ENCODE measurements at places on chromosomes 7 and 10.

GRCh38 chr10:75101416-75102251, 9.8 kb upstream of the SAMD8 start:
- no peaks in the 10 kb centered on the region for H3K36me3 ChIP-seq
- no peak for DNase-seq
- no peak overlapping the region for H3K4me3 ChIP-seq
- H3K27me3 ChIP-seq, result no peaks in the 10 kb centered on the region

- no peak for DNase-seq
- H3K4me1 ChIP-seq, result no peaks in the 10 kb centered on the region
- H3K27ac ChIP-seq, result no peak overlapping the region
These were observed 546.0 kb upstream of the FZD8 start for GRCh38 chr10:36188080-36188453.

GRCh38 chr10:75660823-75661222, 229.4 kb downstream of the LRMDA start:
- no peaks in the 10 kb centered on the region for H3K36me3 ChIP-seq
- H3K4me3 ChIP-seq, result no peak overlapping the region
- no peak overlapping the region for H3K27ac ChIP-seq
- no peak for DNase-seq
- peaks cover 7% of the 10 kb centered on the region for H3K4me1 ChIP-seq
- H3K27me3 ChIP-seq, result no peaks in the 10 kb centered on the region

GRCh38 chr10:132532179-132532578, 5.4 kb upstream of the INPP5A start:
- no peak overlapping the region for H3K27ac ChIP-seq
- peaks cover 8% of the 10 kb centered on the region for H3K4me1 ChIP-seq
- no peak overlapping the region for H3K4me3 ChIP-seq
- no peaks in the 10 kb centered on the region for H3K36me3 ChIP-seq

DNA sequence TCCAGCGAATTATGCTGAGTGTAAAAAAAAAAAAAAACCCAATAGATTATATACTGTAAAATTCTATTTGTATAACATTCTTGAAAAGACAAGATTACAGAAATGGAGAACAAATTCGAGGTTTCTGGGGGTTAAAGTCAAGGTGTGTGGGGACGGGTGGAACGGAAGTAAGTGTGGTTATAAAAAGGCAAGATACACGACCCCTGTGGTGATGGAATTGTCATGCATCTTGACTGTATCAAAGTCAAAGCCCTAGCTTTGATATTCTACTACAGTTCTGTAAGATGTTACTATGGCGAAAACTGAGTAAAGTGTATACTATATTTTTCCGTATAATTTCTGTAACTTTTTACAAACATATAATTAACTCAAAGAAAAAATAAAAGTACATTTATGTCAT, 718.2 kb upstream of the PCDH15 start:
- no peak overlapping the region for H3K27ac ChIP-seq
- no peaks in the 10 kb centered on the region for H3K36me3 ChIP-seq
- H3K27me3 ChIP-seq, result no peaks in the 10 kb centered on the region
- H3K4me1 ChIP-seq, result no peaks in the 10 kb centered on the region

GRCh38 chr10:111481261-111481826, 404.5 kb downstream of the ADRA2A start:
- H3K27ac ChIP-seq, result no peak overlapping the region
- H3K36me3 ChIP-seq, result no peaks in the 10 kb centered on the region
- H3K4me3 ChIP-seq, result no peak overlapping the region

All from hepatocyte (in vitro differentiated cells).